T-cell (primary cell): ENCODE measurements at places on chromosomes 2 and 18.

GRCh38 chr2:126527836-126528490 is 128.0 kb upstream of the GYPC start:
- peak; percentile 57 for DNase-seq

DNA sequence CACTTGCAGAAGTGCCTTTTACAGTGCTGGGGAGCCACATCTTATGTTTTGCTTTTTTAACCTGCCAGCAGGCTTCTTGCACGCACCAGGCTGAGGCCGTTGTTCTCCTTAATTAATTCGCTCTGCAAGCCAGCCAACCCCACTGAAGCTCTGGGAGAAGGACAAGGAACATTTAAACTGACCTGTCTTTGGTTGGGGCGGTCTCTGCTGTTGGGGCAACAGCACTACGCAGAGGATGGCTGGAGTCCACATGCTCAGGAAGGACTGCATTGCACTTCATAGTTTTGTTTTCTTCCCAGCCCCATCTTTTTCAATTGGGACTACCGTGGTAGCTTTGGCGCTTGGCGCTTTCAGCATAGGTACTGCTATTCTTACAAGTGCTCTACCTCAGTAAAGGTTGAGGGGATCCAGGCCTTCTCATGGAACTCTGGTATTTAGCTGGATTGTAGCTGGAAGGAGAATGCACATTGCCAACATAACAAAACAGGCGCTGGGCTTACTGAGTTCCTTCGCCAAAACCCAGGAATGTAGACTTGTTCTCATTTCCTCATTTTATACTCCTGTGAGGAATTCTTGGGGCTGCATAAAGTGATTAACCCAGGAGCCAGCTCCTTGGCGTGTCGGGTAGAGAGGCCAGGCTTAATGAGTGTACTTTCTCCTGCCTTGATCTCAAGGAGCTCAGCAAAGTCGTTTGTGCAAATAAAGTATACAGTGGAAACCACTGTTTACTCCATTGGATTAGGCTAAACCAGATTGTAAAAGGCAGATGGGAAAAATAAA is 146.2 kb downstream of the PRKCE start:
- DNase-seq, result no peak

DNA sequence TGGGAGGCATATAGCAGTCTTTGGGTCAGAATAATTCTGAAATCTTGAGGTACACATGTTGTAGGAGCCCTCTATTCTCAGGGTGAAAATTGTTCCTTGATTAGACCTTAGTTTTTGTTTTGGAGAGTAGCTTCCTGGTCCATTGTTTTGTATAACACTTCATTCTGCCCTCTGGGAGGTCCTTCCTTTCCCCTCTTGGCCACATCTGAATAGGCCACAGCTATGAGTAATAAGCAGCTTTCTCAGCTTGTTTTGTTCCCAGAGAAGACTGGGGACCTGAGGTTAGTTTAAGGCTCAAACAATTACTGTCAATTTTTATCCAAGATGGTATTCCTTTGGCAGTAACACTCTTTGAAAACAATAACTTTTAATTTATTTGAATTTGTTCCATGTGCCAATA is 72.6 kb upstream of the NOL4 start:
- DNase-seq, result no peak

- no peak for DNase-seq
Measured at GRCh38 chr18:49795612-49796552, 17.5 kb downstream of the ACAA2 start.

DNA sequence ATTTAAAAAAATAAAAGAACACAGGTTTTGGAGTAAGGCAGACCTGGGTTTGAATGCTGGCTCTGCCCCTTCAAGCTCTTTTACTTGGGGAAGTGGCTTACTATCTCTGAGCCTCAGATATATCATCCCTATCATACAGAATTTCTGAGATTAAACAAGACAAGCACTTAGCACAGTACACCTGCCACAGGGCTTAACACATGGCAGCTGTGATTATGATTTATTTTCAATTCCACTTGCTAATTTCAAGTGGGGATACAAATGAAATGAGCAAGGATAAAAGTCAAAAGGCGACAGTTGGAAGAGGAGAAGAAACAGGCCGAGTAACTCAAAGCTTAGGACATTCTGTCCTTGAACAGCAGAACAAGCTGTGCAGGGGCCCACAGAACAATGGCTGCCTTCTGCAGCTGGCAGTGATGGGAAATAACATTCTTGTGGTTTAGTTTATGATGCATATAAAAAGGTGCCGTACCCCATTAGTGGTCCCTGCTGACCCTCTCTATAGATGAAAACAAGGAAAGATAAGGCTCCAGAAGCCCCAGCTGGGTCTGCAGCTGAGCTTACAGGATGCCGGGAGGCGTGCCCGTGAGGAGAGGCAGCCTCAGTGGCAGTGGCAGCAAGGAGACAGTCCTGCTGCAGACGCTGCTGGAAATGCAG is 45.3 kb downstream of the KIF3C start:
- no peak for DNase-seq

- peak; percentile 39 for DNase-seq
Measured at GRCh38 chr2:148527488-148528340, 116.8 kb upstream of the EPC2 start.

- DNase-seq, result no peak
Measured at GRCh38 chr2:190802626-190803209, 77.9 kb upstream of the GLS start.

DNA sequence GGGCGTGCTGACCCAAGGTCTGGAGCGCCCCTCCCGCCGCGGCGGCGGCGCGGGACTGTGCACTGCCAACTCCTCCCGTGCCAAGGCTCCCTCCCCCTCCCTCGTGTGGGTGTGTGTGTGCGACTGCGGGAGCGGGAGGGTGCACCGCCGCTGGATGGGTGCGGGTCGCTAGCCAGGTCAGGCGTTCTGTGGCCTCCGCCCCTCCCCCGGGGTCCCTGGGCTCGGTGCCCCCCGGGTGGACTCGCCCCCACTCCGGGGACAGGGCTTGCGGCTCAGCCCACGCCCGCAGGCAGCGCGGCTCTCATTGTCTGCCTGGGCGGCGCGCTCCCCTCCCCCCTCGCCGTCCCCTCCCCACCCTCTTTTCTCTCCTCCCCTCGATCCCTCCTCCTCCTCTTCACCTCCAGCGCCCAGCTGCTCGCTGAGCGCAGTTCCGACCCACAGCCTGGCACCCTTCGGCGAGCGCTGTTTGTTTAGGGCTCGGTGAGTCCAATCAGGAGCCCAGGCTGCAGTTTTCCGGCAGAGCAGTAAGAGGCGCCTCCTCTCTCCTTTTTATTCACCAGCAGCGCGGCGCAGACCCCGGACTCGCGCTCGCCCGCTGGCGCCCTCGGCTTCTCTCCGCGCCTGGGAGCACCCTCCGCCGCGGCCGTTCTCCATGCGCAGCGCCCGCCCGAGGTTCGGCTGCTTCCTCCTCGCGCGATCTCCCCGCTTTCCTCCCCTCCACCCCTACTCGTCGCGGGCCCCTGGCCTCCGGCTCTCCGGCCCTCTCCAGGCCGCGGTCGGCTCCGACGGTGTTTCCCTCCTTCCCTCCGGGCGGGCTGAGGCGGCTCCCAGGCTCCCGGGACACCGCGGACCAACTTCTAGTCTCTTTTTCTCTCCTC is at the start of gene GATA6:
GATA6 (plus strand) TSS at position 579 of the 878 bp plus-strand sequence. CDS start 1,556 bp downstream, outside the sequence.
- DNase-seq, result no peak

GRCh38 chr2:20145497-20146193 is 79.3 kb downstream of the SDC1 start:
- DNase-seq, result no peak

DNA sequence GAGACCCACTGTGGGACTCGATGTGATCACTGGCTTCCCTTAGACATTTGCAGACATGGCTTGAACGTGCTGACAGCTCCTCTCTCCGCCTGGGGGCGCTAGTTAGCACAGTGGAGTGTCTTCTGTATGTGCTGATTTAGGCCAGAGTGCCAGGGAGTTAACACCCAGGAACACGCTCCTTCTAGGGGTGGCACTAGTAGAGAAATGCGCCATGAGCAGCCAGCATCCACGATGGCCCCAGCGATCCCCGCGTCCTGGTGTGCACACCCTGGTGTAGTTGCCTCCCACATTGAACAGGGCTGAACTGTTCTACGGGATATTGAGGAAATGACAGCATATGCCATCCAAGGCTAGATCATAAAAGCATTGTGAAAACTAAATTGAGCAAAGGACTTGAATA is 11.4 kb upstream of the NMUR1 start:
- DNase-seq, result no peak

- no peak for DNase-seq
Measured at GRCh38 chr2:132577686-132578085, 92.3 kb downstream of the LYPD1 start.
